ENCODE measurements at places on chromosomes 3 and 15.

DNA sequence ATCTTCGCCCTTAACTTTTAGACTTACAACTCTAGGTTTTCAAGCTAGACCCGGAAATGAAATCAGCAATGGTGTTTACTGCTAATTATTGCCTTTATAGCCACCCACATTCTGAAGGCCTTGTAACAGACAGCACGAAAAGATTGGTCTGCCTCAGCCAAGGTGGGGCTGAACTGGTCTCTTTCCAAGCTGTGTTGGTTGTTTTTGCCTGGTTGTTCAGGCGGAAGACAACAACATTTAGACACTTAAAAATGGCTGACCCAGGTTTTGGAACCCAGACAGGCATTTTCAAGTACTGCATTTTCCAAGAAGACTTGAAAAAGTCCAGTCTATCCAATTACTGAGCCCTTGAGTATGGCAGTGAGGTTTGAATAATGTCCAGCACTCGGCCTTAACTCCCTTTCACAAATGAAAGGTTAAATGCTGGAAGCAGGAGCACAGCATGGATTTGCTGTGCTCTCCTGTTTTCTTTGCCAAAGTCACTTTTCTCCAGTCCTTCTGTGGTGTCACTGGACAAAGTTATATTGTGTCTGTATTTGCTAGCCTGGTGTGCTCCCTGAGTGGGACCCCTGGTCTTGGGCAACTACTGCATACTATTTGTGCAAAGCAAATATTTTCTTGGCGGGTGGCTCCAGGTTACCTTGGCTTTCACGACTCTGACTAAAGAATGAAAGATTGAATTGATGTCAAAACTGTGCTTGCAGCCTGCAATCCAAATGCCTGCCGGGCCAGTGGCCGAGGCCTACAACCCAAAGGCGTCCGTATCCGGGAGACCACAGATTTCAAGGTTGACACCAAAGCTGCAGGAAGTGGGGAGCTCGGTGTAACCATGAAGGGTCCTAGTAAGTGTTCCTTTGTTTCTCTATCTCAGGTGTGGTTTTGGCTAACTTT is 93.5 kb downstream of the FLNB start:
- DNase-seq = no peak

DNA sequence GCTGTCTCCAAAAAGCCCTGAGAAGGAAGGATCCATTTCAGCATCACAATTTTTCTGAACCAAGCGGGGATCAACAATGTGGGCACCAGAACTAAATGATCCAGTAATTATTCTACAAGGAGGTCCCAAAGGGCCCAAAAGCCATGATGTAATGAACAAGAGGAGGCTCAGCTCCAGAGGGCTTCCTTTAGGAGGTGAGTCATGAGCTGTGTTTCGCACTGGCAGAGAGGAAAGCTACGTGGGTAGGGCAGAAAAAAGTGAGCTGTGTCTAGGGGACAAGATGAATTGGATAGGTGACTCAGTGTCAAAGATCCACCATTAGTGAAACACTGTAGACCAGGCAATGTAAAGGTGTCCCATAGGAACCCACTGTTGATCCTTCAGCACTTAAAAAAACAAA is 113.4 kb downstream of the RORA start:
- no peak for DNase-seq

- DNase-seq = peak; percentile 73
Measured at GRCh38 chr3:48429960-48430707, at the start of gene PLXNB1. Gene PLXNB1, minus strand, starts transcription at chr3:48430086. Its CDS starts 5,475 bp downstream, at chr3:48424611.

DNA sequence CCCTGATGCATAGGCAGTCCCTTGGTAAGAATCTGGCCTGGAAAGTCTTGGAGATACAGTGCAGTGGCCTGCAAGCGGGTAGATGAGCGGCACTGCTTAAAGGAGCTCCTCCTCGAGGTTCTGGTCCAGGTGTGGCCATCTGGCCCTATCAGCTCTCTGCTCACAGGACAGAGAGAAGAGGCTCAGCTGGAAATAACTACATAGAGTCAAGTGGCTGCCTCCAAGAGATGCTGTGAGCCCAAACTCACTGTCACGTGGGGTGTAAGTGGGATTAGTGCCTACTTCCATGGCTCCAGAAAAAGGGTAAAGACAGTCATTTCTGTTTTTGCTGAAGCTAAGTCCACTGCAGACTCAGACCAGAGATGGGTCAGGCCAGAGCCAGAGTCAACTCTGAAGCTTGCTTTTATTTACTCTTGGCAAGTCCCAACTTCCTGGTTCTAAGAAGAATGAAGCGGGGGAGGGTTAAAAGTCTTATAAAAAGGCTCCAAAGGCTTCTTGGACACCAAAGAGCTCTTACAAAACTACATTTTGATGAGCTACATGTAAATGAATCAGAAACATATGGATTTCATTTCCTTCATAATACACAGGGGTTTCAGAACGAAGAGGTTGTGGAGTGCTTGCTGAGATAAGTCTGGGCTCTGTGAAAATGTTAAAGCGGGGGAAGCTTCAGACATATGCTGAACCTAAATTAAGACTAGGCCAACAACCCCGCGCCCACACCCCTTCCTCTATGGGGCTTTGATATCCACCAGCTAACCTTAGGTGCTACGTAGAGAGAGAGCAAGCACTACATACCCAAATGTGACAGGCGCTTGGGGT is 77.1 kb downstream of the PDZRN3 start:
- no peak for DNase-seq

- no peak for DNase-seq
Measured at GRCh38 chr15:89714775-89715174, 24.2 kb downstream of the WDR93 start.

- DNase-seq = no peak
Measured at GRCh38 chr15:38696109-38696727, 131.6 kb upstream of the RASGRP1 start.

DNA sequence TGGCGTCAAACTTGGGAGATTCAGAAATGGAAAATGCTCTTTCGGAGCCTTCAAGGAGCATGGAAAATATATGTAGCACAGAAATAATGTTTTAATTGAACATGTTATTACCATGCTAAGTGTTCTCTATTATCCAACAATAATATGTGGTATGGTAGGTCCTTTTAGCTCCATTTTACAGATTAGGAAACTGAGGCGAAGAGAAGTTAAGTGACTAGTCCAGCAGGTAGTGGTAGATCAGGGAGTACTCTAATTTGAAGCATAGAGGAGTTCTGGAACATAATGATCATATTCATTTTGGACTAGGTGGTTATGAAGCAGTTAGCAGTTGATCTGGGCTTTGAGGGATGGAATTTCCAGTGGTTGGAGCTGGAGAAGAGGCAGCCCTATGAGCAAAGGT is 1.1 kb downstream of the CMC1 start:
- no peak for DNase-seq

GRCh38 chr3:167304077-167304476 is 76.0 kb downstream of the ZBBX start:
- DNase-seq = no peak

DNA sequence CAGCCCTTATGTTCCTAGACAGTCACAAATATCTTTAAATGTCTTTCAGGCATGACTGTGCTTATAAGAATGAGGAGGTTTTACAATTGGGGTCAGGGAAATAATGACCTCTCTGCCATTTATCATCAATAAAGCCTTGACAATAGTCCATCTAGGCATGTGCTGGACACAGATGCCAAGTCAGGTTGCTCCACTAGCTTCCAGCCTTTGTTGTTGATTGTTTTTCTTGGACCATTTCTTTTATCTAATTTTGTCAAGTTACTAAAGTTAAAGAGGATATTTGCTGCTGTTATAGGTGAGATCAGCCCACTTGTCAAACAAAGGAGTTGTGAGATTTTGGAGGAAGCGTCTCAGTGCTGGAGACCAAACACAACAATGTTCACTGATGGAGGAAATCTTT is 628.0 kb downstream of the ROBO2 start:
- DNase-seq = no peak

- no peak for DNase-seq
Measured at GRCh38 chr15:79430901-79431635, 1.1 kb upstream of the MINAR1 start.

Measured in spleen (tissue), 13 donors.